Activated CD4-positive, alpha-beta memory T cell treated with anti-CD3 and anti-CD28 coated beads for 36 hours (primary cell): ENCODE measurements at places on chromosomes 4 and X.

DNA sequence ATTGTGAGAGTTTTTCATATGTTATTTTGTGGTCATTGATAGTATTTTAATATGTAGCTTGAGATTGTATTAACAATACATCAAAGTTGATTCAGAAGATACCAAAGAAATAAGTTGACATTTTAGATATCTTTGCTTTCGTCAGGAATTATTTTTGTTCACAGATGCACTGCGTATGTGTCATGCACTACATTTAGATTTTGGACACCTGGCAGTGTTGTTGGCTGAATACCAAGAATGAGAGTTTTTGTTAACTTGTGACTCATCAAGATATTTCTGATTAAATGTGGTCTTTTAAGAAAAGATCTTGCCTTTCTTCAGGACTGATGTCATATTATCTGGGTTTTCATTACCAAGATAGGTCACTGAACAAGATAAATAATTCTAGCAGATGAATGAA, 633.4 kb downstream of the CENPC start:
- no peak for DNase-seq

- peak; percentile 48 for DNase-seq
These were observed 104.1 kb downstream of the GPAT3 start for GRCh38 chr4:83639849-83640493.

DNA sequence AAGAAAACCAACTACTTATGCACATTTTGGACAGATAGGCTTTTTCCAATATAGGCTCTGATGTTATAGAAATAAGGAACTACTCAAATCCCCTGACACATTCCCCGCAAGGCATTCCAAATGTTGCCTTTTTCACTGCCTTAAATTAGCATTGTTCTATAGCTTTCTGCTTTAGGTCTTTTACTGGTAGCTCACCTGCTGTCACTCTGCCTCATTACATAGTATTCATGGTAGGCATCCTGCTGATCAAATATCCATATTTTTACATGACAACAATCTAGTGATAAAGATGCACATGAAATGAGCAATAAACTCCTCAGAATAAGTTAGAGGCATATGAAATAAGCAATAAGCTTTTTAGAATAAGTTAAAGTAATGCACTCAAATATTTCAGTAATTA, 542.7 kb downstream of the FAM133A start:
- no peak for DNase-seq

DNA sequence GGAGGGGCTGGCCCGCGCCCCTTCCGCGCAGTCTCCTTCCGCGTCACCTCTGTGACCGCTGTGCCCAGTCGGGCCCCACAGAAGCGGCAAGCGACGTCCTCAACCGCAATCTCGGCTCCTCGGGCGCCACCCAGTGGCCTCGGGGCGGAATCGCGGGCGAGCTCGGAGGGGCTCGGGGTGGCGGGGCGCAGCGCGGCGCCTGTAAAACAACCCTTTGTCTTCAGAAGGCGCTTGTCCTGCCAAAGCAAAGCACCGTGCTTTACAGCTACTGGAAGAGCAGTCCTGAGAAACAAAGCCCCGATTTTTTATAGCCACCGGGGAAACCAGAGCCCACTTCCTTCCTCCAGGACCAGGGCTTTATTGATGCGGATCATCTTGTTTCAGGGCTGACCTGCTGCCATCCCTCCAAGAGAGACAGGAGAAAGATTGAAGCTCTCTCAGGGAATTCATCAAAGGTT, 37.3 kb upstream of the CDKN2AIP start:
- DNase-seq, result peak; percentile 94

DNA sequence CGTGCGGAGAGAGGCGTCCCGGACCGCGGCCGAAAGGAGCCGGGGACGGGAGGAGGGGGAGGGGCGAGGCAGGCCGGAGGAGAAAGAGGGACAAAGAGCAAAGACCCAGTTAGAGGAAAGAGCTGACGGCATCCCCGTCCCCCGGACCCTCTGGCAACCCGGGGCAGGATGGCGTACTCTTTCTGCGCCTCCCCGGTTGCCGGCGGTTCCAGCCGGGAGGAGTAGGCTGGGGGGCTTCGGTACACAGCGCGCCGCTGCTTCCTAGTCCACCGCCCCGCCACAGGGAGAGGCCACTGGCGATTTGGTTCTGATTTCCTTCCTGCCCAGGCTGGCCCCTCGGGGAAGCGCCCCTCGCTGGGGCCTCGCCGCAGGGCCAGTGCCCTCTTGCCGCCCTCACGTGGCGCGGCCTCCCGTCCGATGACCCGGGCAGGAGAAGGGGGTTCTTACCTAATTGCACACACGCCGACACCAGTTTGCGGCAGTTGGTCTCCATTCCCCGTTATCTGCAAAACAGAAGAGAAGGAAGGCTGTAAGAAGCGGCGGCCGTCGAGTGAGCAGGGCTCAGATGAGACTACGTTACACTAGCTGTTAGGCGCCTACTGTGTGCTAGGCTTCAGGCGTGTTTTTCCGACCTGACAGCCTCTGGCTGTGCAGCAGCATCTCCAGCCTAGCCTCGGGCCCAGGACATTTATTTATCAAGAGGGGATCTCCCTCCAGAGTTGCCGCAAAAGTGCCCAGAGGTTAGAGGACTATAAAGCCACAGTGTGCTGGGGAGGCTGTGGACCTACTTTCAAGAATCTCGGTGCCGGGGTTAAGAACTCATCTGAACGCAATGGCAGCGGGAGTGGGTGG, 9.9 kb upstream of the PITX2 start:
- DNase-seq, result no peak

DNA sequence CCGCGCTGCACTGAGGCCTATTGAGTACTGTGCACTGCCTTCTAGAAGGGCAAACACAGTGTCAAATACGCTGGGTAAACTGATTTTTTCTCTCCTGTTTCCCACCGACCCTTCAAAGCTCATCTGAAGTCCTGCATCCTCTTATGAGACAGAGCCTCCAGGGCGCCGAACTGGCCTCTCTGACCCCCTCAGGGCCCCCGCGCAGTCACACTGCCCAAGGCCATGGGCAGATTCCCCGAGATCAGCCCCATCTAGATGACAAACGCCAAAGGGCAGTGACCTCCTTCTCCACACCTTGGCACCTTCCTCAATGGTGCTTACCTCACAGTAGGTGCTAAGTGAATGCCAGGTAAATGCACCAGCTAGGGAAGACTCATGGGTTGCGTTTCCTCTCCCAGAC, 34.4 kb downstream of the CHST7 start:
- no peak for DNase-seq

DNA sequence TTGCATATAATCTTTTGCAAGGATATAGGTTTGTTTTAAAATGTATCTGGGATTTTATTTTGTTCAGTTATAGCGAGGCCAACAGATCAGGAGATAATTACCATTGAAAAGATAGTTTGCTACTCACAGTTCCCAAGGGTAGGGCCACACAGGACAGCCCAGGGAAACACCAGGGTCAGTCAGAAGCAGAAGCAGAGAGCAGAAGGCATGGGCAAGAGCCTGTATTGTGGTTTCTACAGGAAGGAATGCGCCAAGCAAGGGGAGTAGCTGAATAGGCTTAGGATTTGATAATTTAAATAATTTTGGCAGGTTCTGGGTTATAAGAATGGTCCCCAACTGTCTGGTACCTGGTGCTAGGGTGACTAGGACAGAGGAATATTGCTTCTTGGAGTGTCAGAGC, 61.6 kb downstream of the SYNPO2 start:
- DNase-seq, result no peak

- DNase-seq, result no peak
These were observed 124.8 kb upstream of the SORBS2 start for GRCh38 chr4:185936650-185937376.

GRCh38 chr4:170697845-170698244, 608.1 kb upstream of the AADAT start:
- DNase-seq, result no peak

- DNase-seq, result no peak
These were observed 137.7 kb upstream of the ZIC3 start for GRCh38 chrX:137428221-137428661.

GRCh38 chrX:148960060-148960459, 459.6 kb downstream of the AFF2 start:
- DNase-seq, result no peak

DNA sequence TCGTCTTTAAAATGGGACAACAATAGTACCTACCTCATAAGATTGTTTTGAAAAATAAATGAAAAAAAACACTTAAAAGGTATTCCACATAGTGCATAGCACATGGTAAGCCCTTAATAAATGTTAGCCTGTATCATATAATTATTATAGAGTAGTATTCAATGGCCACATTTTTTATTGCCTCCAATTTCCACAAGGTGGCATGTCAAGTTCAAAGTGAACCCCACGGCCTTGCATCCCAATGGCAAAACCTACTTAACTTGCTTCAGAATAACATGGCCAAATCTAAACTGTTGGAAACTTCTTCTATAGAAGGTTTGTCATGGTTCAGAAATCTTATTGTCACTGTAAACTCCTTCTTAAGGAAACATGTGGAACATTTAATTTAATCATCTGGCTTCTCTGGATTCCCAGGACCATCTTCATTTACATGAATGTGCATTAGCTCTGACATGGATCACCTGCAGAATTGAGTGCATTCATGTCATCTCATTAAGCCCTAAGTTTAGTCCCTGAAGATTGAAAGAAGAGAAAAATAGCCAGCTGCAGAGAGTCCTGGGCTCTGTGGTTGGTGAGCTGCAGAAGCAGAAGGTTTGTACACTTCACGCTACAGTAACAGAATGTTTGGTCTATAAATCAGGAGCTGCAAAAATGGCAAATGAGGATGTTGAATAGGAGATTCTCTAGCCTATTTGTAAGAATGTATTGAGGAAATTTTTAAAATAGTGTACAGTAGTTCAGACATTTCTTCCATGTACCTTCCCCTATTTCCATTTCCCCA, 61.0 kb downstream of the ANXA3 start:
- DNase-seq, result peak; percentile 15

DNA sequence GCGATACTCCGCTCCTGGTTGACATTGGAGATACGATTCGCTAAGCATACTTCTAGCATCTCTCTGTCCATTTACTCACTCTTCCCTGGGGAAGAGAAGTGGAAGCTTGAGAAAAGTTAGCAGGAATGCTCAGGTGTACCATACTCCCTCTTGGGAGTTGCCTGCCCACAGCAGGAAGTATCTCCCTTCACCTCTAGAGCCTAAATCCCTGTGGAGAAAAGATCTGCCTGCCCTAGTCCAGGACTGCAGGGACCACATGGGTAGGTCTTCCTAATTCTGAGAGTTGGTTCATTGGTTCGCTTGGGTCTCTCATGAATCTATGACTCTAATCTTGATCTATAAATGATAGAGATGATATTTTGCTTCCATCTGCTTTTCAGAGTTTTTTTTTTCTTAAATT, 26.3 kb upstream of the MAPK10 start:
- DNase-seq, result no peak

DNA sequence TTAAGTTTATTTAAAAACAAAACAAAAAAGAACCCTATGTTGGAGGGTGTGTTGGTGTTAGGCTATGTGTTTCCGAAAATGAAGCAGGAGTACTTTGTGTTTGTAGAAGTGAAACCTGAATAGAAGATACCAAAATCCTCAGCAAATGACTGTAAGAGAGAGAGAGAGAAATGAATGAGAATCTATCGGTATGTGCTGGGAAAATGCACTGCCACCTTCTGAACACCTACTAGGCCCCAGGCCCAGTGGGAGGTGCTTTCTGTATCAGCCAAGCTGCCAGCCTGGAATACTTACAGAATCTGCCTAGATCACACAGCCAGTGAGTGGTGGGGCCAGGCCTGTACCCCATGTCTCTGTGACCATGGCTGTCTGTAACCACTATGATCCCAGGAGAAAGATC, 14.9 kb upstream of the PIM2 start:
- DNase-seq, result peak; percentile 72

GRCh38 chr4:140756319-140757231, at the start of gene TBC1D9:
TBC1D9 (minus strand) TSS chr4:140756385; CDS start chr4:140756045, 340 bp downstream.
- peak; percentile 8 for DNase-seq

- no peak for DNase-seq
These were observed 229.9 kb downstream of the COL25A1 start for GRCh38 chr4:109072595-109072994.

- DNase-seq, result peak; percentile 16
These were observed 58.7 kb downstream of the RWDD4 start for GRCh38 chr4:183600189-183600685.

DNA sequence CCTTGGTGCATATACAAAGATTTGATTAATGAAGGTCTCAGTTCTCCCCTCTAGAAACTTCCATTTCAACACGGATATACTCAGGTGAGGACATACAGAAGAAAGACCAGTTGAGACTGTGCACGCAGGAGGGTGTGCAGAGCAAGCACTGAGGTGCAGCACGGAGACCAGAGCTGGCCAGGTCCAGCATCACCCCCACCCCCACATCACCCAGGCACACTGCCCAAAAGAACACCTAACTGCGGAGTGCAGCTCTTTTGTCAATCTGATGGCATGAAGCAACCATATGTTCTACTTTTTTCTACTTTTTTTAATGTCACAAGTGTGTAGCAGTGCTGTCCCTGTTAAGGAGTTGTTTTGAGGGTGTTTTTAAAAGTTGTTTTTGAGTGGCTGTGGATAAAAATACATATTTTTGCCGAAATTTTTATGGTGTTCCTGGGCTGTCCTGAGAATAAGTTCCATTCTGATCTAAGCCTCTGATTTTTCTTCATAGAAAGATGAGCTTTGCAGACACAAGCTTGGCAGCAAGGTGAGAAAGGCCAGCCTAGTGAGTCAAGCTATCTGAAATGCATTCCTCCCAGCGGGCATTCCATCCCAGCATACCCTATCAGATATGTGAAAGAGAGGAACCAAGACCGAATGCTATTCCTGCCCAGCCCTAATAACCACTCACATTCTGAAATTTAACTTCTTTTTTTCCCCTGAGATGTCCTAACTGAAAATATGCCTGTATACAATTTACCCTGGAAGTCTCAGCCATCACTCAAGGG, 173.7 kb downstream of the PTTG2 start:
- no peak for DNase-seq

- no peak for DNase-seq
These were observed 45.5 kb downstream of the NFKB1 start for GRCh38 chr4:102546635-102547034.

- DNase-seq, result no peak
These were observed 121.2 kb downstream of the VCX2 start for GRCh38 chrX:8049827-8050226.

- DNase-seq, result peak; percentile 49
These were observed 106.8 kb upstream of the NKX1-1 start for GRCh38 chr4:1512738-1513660.

GRCh38 chr4:76723924-76724323, 174.0 kb downstream of the SOWAHB start:
- DNase-seq, result no peak

DNA sequence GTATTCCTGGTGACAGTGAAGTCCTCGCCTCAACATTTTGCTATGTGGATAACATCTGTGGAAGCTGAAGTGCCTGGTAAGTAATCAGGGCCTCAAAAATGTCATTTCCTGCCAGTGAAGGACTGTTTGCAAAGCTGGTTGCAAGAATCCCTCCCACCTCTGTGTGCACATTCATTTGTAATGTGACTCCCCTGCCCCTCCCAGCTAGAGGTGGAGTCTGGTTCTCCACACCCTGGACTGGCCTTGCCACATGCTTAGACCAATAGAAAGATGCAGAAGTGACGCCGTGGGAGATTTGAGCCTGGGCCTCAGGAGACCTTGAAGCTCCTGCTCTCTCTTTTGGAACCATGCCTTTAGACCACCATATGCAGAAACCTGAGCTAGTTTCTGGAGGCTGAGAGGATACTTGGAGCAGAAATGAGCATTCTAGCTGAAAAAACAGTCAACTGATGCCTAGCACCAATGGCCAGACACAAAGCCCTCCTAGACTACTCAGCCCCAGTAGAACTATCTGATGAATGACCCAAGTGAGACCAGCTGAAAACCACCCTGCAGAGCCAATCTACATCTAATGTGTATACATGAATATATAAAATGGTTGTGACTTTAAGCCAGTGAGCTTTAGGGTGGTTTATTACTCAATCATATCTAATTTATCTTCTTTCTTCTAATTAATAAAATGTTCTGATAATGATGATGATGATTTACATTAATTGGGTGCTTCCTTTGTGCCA, 47.8 kb upstream of the CRMP1 start:
- no peak for DNase-seq

- no peak for DNase-seq
These were observed 219.4 kb downstream of the SLC4A4 start for GRCh38 chr4:71558248-71558647.
